ENCODE measurements at places on chromosomes 5 and 9.

DNA sequence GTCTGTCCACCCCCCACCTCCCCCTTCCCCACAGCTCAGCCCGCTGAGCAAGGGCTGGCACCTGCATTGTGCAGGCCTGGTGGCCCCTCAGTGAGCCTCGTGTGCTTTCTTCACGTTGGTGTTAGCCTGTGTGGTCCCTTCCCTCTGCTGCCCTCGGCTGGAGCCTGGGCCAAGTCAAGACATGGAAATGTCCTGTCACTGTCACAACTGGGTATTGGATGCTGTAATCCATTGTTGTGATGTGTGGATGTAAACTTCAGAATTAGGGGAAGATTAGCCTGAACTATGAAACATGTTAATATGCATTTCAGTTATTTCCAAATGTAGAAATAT is 103.9 kb downstream of the TRIO start:
- peak; percentile 49 for DNase-seq

DNA sequence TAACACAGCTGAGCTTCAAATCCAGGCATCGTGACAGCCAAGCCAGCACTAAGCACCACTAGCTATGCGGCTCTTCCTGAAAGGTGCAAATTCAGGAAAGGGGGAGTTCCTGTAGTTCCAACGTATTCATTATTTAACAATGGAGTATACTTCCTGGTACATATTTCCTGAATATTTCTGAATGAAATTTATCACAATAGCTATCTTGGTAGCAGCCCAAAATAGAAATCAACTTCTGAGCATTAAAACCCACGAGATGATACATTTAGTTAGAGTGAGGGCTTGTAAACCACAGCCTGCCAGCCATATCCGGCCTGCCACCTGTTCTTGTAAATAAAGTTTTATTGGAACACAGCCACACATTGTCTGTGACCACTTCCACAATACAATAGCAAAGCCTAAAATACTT is 109.7 kb upstream of the RETREG1 start:
- no peak for DNase-seq

DNA sequence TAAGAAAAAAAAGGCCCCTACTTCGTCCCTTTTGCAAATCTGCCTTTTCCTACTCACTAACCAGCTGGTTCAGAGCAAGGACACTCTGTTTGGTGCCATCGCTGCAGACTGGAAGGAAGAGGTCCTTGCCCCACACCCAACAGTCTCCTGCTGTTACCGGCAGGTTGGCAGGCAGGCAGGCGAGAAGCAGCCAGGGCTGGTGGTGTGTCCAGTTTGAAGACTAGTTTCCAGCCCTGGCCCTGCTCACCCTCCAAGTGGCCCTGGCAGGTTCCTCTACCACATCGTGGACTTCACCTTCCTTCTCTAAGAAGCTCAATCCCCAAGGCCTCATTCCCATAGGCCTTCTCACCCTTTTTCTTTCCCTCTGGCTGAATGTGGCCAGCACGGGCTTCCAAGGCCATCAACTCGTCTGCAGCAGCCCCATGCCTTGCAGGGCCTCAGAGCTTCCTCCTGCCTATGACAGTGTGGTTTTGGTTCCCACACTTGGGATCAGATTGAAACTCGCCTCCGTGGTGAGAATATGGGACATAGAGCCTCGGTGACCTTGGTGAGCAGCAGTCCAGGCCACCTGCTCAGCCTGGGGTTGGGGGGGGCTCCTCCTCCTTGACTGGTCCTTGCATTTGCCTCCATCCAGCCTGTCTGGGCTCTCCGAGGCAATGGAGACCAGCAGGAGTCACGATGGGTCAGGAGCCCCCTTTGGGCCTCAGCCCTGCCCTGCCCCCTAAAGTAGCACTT is 22.9 kb downstream of the TGFBI start:
- DNase-seq: no peak

GRCh38 chr9:2228641-2229040 is 213.5 kb downstream of the SMARCA2 start:
- DNase-seq: no peak
